Epithelial cell of prostate (primary cell): ENCODE measurements at places on chromosomes 16 and 17.
A peak's percentile ranks its signal among the peaks of the same experiment; 100 is the strongest.

- DNase-seq = peak; percentile 31
These were observed 22.7 kb downstream of the CIBAR2 start for GRCh38 chr16:85089525-85089924.

- no peak for DNase-seq
These were observed 1.7 kb downstream of the SMARCE1 start for GRCh38 chr17:40645943-40646342.

DNA sequence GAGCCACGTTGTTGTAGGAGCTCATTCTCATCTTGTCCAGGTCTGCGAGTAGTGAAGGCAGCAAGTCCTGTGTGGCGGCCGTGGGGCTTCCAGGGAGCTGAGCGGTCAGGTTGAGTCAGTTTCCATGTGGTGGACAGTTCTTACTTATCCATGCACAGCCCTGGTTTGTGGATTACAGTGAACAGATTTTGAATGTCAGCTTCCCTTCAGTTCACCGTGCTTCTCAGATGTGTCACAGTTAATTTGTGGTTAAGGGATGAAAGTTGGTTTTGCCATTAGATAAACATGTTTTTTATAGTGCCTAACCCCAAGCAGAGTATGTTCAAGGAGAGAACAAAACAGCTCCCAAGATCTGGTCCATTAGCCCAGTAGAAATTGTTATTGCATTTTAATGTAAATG lies 103.1 kb downstream of the RPTOR start:
- peak; percentile 10 for DNase-seq

GRCh38 chr16:23955088-23955487 lies 119.3 kb downstream of the PRKCB start:
- DNase-seq = no peak

DNA sequence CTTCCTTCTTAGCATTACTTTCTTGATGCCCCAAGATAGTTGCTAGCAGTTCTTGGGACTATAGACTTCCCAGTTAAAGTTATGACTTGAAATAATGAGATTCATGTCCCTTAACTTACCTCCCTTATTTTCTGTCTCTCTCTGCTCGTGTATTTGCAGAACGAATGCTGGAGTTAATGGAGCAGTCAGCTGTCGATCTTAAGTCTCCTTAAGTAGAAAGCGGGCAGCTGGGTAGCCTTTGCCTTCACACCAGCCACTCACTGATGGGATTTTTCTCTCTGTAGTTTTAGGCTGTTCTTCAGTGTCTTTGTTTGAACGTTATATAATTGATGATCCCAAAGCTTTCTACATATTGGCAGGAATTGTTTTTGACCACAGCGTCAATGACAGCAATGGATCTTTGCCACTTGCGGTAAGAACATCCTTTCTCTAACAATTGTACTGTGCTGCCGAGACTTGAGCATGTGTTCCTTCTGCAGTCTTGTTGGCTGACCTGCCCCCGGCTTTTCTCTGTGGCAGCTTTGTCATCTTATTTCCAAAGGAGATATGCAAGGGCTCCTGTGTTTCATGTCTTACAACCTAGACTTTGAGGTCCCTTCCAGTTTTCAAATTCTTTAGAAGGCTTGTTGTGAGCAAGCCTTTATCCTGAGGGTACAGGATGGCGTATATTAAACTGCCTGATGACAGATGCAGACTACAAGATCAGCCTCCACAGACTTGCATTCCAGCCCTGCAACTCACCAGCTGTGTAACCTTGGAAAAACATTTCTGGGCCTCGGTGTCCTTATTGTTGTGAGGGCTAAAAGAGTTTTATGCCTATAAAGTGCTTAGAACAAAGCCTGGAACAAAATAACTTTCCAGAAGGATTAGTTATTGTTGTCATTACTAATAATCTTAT lies 25.1 kb upstream of the ABCA3 start:
- no peak for DNase-seq

DNA sequence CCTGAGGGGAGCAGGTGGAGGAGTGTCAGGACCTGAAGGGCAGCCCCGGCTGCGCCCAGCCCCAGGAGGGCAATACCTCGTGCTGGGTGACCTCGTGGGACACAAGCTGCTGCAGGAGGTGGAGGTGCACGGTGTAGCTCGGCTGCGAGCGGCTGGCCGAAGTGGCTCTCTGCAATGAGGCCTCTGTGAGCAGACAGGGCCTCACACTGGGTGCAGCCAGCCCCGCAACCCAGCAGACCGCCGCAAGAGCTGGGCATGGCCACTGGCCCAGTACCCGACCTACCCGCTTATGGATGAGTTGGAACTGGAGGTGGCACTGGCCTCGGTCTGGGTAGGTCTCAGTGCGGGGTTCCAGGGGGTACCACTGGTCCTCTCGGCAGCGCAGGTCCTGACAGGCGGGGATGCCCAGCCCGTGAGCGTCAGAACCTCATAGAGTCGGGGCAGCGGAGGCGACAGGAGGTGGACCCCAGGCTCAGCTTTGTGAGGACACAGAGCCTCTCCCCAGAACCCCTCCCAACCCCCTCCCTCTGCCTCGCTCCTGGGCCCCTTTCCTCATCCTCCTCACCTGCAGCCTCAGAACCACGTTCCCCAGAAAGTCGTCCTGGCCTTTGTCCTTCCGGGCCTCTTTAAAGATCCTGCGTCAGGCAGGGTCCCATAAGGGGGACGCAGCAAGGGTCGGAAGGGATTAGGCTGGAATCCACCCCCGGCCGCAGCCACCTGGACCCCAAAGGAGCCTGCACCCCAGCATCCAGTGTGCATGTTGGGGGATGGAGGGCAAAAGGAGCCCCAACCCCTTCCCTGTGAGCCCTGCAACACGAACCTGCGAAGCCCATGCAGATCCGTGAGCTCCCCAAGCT lies 4.0 kb downstream of the UNC13D start:
- no peak for DNase-seq

DNA sequence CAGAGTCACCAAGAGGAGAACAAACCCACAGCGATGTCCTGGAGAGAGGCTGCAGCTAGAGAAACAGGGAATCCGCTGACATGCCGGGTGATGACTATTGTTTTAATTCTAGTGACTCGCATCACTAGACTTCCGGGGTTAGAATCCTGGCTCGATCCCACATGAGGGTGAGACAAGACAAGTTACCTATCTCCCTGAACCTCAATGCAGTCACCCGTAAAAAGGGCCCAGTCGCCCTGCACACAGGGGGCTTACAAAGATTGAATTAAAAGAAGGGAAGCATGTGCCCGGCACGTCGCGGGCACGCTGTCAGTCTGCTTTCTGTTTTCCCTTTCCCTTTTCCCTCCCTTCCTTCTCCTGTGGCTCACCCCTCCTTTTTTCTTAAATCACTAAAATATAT lies 212.9 kb upstream of the FOXF1 start:
- no peak for DNase-seq

GRCh38 chr17:8444494-8444893 lies 8.8 kb downstream of the NDEL1 start:
- DNase-seq = no peak

DNA sequence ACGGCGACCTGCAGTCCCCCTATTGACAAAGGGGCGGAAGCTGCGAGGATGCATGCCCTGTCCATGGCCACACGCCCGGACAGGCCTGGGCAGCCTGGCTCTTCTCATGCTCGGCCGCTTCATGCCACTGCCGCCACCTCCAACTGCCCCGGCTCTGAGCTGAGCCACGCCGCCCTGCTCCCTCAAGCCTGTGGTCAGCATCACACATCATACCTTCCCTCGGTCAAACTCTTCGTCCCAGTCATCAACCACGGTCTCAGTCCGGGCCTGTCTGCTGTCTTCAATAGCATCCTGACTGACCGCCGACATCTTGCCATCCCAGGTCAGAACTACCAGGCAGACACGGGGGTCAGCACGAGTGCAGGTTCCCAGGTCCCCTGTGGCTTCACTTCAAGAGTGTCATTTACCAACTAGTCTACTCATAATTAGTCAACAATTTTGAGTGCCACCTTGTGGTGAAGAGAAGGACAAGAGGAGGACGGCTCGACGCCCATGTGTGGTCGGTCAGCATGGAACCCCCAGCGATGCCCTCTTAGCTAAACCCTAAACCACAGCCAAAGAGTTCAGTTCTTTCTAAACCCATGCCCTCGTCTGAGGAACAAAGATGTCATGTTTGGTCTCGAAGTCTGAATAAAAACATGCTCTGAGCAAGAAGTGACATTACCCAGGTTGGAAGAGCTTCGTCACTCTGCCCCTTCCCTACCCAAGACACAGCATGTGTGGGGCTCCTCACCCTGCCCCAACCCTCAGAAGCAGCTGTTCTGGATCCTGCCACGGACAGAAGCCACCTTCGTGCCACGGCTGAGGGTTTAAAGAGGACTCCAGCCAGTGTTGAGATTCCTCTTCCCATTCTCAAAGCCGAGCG lies 16.9 kb upstream of the CYTH1 start:
- no peak for DNase-seq

- DNase-seq = no peak
These were observed 68.8 kb downstream of the ABR start for GRCh38 chr17:1110862-1111598.
